ENCODE measurements at places on chromosomes 13 and 19. TPM values are rescaled to one million over a fixed set of nuclear protein-coding genes. Genes with fewer than 3 reads are reported as not detected.

- DNase-seq = no peak
Observed at GRCh38 chr13:107118506-107118905, 550.6 kb upstream of the ARGLU1 start.

DNA sequence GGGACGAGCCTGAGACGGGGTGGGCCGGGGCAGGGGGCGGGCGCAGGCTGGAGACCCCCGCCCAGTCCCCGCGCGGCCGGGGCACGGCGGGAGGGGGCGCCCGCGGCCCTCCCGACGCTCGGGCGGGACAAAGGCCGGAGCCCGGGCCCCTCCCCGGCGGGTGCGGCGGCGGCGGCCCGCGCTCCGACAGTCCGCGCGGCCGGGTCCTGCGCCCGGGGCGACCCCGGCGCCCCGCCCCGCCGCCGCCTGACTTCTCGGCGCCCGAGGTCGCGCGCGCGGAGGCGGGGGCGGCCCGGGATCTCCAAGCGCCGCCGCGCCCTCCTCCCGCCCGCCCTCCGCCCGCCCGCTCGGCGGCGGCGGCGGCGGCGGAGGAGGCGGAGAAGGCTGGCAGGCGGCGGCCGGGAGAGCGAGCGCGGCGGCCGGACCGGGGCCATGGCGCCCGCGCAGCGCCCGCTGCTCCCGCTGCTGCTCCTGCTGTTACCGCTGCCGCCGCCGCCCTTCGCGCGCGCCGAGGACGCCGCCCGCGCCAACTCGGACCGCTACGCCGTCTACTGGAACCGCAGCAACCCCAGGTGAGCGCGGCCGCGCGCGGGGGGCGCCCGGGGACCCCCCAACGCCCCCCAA is at the start of gene EFNA2:
Gene EFNA2 (plus strand): TSS at position 137 of the 624 bp plus-strand sequence. CDS start 296 bp downstream, at position 433.
- DNase-seq = no peak

GRCh38 chr13:87777387-87777786 is 106.2 kb downstream of the SLITRK5 start:
- DNase-seq = no peak

DNA sequence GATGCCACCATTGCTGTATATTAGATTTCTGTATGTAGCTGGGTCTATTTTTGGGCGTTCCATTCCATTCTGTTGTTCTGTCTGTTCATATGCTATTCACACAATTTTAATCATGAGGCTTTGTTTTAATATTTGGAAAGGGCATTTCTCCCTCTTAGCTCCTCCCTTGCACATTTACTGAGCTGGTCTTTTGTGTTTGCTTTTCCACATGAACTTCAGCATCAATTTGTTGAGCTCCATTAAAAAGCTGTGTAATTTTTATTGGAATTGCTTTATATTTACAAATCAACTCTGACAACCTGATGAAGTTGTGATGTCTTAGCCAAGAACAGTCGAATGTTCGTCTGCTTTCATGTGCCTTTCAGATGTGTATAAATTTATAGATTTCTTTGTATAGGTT is 14.0 kb downstream of the WASF3 start:
- DNase-seq = no peak

DNA sequence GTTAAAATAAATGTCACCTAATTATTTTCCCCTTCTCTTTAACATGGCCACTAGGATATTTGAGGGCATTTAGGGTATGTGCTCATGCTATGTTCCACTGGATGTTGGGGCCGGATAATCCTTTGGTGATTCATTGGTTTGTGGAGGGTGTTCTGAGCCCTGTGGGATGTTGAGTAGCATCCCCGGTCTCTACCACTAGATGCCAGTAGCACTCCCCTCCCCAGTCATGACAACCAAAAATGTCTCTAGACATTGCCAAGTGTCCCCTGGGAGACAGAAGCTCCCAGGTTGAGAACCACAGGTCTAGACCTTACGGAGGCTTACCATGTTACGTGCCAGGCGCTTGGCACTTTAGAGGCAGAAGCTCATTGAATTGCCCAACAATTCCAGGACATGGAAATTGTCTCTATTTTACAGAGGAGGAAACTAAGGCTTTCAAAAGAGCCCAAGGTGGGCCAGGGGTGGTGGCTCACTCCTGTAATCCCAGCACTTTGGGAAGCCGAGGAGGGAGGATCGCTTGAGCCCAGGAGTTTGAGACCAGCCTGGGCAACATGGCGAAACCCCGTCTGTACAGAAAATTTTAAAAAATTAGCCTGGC is 14.1 kb downstream of the SHANK1 start:
- DNase-seq = no peak

DNA sequence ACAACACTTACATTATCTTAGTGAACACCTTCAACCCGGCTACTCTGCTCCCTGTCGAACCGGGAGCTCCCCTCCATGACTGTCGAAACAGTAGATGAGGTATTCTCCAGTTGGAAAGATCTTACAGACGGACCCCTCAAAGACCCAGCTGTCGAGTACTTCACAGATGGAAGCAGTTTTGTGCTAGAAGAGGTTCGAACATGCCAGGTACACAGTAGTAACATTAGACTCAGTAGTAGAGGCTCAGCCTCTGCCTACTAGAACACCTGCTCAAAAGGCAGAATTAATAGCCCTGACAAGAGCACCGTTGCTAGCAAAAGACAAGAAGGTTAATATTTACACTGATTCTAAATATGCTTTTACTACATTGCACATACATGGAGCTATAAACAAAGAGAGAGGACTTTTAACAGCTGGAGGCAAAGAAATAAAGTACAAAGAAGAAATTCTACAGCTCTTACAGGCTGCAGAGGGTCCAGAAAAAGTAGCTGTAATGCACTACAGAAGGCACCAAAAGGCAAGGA is 13.6 kb upstream of the SLC15A1 start:
- DNase-seq = no peak

- no peak for DNase-seq
Observed at GRCh38 chr13:63864171-63864902, 2448.7 kb upstream of the PCDH20 start.

DNA sequence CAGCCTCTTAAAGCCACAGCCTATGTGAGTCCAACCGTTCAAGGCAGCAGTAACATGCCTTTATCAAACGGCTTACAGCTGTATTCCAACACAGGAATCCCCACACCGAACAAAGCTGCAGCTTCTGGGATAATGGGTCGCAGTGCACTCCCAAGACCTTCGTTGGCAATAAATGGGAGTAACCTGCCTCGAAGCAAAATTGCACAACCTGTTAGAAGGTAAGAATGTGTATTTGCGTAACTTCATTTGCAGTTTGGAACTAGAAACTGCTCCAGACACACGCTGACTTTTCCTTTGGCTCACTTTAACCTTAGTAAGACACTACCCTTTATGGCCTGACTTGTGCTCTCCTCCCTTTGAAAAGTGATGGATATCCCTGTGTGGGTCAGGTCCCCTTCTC is 63.4 kb downstream of the SLAIN1 start:
- no peak for DNase-seq

DNA sequence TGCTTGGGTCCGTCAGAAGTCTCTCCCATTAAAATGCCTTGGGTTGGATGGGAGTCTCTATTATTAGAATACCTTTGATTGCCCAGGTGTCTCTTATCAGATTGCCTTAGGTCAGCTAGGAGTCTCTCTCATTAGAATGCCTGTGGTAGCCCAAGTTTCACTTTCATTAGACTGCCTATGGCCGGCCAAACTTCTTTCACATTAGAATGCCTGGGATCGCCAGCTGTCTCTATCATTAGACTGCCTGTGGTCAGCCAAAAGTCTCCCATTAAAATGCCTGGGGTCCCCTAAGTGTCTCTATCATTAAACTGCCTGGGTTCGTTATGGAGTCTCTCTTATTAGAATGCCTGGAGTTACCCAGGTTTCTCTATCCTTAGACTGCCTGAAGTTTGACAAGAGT is 1476.7 kb downstream of the UQCRFS1 start:
- no peak for DNase-seq

DNA sequence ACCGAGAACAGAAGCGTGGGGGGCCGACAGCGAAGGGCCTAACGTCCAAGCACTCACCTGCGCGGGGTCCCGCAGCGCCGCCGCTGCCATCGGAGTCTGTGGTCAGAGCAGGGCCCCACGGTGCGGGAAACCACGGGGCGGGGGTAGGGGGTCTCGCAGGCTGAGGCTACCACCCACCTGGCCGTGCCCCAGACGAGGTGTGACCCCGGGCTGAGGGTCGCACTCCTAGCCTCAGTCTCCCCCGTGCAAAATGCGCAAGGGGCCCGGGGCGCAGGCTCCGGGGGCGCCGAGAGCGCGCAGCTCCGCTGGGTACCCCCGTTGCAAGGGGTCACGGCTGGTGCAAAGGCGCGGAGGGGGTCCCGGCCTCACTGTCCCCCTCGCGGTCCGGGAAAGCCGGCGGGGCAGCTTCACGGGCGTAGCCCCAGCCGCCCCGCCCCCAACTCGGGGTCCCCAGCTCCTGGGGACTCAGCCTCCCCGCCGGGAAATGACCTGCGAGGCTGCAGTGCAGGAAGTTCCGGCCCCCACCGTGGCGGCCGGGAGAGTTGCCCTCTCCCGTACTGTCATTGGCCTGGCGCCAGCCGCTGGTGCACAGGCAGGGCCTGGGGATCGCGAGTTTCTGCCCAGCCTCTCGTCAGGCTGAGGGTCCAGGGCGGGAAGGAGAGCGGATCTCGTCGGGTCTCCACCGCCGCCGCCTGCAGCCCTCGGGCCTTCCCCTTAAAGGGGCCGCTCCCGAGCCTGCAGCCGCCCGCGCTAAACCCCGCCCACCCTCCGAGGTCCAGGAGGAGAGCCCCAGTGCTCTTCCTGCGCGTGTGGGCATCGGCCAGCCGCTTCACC is at the start of gene ZNF792:
Gene ZNF792 (minus strand): TSS at position 657 of the 834 bp plus-strand sequence. CDS start 567 bp downstream, at position 90.
- peak; percentile 25 for DNase-seq

- DNase-seq = no peak
Observed at GRCh38 chr13:97468331-97468730, 34.4 kb downstream of the RAP2A start.

DNA sequence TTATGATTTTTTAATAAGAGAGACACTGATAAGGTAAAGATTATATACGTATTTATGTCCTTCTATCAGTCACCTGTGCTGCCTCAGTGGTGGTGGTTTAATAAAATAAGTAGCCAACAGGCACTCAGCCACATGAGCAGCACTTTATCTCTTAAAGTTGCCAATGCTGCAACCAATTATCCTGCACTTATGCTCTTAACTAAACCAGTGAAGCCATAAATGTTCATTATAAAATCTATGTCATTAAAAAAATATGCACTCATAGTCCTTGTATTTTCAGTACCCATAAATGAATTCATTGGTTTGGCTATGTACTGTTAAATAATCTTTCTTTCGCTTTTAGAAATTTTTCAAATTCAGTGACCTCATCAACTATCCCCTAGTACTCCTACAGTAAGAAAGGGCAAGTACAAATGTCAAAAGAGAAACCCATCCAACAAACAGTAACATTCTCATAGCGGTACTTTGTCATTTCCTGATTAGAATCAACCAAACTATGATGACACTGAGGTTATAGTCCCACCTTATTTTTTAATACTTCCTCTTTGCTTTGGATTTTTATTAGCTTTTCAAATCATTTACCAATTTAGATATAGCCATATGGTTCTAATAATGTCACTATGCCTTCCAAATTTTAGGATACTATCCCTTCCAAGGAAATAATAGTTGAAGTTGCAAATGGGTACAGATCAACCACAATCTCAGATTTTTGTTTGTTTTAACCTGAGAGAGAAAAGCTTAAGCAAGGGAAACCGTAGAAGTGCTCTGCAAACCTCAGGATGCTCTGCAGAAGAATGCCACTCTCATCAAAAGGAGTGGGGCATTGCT is 190.9 kb downstream of the KLF12 start:
- no peak for DNase-seq

Gene ZNF99
- 1.0 TPM for polyA plus RNA-seq

Gene CEACAM3
- polyA plus RNA-seq = not detected

Gene CGB3
- polyA plus RNA-seq = not detected

Gene MUC16
- polyA plus RNA-seq = 0.01 TPM
